Left cardiac atrium (tissue), 4 donors: ENCODE measurements at places on chromosomes 6 and 20.

GRCh38 chr6:42010185-42010891 is 40.0 kb upstream of the TAF8 start:
- DNase-seq = no peak

DNA sequence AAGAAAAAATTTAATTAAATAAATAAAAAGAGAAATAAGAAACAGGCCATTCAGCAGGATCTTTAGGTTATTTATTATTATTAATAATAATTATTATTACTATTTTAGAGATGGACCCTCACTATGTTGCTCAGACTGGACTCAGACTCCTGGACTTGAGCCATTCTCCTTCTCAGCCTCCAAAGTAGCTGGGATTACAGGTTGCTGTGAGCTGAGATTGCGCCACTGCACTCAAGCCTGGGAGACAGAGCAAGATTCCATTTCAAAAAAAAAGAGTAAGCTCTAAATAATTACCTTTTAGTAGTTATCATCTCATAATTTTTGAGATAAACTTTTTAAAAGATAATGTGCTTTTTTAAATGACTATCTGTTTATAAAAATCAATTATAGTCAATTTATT is 1102.8 kb upstream of the GJE1 start:
- no peak for DNase-seq

GRCh38 chr6:54992789-54993188 is 146.2 kb downstream of the FAM83B start:
- DNase-seq = no peak

- DNase-seq = no peak
Measured at GRCh38 chr20:48002517-48002970, 217.3 kb upstream of the SULF2 start.

GRCh38 chr6:124131259-124131658 is 327.6 kb downstream of the NKAIN2 start:
- DNase-seq = no peak
